Cerebellum (tissue), 4 donors: ENCODE measurements at places on chromosomes 1 and 21. TPM values are rescaled to one million over a fixed set of nuclear protein-coding genes. Genes with fewer than 3 reads are reported as not detected.

GRCh38 chr1:201295346-201295745 is 12.0 kb downstream of the PKP1 start:
- DNase-seq: no peak

- DNase-seq: no peak
Measured at GRCh38 chr1:185297982-185298381, 19.1 kb downstream of the IVNS1ABP start.

RAP1GAP gene
- 13.5 TPM for total RNA-seq

SLC30A10 gene
- total RNA-seq: 15.4 TPM

TMEM82 gene
- not detected for total RNA-seq

TNFRSF18 gene
- total RNA-seq: not detected

- no peak for DNase-seq
Measured at GRCh38 chr1:183654706-183655105, 1.6 kb upstream of the APOBEC4 start.

DNA sequence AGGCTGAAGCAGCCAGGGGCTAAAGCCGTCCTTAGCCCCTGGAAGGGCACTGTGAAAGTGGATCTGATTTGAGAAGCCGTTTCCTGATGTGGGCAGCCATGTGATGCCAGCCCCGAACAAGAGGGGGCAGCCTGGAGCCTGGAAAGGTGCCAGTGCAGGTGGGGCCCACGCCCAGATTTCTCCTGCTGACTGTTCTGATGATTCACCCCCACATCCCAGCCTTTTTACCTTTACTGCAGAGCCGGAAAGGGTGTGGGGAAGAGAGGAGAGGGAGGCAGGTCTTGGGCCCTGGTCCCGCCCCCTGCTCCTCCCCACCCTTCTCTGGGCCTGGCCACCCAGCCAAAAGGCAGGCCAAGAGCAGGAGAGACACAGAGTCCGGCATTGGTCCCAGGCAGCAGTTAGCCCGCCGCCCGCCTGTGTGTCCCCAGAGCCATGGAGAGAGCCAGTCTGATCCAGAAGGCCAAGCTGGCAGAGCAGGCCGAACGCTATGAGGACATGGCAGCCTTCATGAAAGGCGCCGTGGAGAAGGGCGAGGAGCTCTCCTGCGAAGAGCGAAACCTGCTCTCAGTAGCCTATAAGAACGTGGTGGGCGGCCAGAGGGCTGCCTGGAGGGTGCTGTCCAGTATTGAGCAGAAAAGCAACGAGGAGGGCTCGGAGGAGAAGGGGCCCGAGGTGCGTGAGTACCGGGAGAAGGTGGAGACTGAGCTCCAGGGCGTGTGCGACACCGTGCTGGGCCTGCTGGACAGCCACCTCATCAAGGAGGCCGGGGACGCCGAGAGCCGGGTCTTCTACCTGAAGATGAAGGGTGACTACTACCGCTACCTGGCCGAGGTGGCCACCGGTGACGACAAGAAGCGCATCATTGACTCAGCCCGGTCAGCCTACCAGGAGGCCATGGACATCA is at the start of gene SFN:
Gene SFN, plus strand, starts transcription at position 369 of the 904 bp plus-strand sequence. Its CDS starts 64 bp downstream, at position 433.
- no peak for DNase-seq

L1TD1 gene
- total RNA-seq: not detected

DNA sequence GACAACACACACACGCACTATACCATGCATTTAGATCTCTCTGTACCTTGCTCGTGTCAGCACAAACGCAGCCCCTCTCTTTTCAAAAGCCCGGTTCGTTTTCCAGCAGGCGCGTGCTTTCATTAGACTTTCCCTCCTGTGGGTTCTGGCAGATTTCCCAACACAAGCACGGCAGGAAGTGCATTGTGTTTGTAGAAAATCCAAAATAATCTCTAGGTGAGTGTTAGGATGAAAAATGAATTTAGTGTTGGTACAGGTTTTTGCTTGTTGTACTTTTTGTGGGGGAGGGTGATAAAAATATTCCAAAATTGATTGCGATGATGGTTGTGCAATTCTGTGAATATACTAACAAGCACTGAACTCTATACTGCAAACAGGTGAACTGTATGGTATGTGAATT is 54.1 kb upstream of the POFUT2 start:
- peak; percentile 63 for DNase-seq

DNA sequence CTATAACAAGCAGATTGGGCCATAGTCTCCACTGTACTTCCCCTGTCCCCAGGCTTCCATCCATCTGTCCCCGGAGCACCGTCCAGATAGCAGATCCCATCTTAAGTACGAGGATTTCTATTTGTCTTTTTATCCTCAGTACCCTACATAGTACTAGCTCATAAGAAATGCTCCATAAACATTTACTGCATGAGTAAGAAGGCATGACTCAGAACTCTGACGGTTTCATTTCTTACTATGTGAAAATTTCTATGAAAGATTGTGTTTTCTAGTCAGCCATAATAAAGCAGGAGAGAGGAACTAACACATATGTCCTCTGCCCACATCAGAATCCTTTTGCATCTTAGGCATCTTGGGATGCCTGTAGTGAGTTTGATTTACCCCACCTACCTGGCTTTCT is 49.5 kb downstream of the CHD1L start:
- DNase-seq: no peak

DNA sequence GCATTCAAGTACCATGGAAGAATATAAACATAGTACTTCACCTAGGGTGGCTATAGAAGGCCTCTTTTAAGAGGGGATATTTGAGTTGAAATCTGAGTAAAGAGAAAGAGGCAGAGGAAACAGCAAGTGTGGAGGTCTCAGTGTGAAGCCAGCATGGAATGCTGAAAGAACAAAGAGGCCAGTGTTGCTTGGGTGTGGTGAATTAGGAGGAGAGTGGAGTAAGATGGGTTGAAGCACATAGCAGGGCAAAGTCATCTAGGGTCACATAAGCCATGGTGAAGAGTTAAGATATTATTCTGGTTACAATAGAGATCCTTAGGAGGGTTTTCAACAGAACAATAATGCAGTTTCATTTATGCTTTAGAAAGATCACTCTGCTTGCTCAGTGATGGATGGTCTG is 37.5 kb downstream of the C1orf141 start:
- no peak for DNase-seq

- no peak for DNase-seq
Measured at GRCh38 chr1:231724876-231725647, 98.5 kb downstream of the DISC1 start.

KRTAP19-1 gene
- total RNA-seq: not detected

DNA sequence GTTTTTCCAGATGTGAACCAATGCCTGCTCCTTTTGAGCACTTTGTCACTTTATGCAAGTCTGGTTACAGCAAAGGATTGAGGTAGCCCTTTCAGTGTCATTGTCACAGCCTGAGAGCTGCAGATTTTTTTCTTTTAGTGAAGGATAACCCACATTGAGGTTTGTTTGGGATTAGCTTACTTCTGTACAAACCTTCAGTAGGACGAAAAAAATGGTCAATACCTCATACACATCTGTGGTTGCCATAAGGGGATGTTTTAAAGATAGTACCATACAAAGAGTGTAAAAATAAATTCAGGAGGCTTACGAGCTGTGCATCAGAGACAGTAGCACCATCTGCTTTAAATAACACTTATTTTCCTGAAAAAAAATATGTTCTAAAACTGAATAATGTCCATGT is 566.0 kb downstream of the AJAP1 start:
- no peak for DNase-seq

DNA sequence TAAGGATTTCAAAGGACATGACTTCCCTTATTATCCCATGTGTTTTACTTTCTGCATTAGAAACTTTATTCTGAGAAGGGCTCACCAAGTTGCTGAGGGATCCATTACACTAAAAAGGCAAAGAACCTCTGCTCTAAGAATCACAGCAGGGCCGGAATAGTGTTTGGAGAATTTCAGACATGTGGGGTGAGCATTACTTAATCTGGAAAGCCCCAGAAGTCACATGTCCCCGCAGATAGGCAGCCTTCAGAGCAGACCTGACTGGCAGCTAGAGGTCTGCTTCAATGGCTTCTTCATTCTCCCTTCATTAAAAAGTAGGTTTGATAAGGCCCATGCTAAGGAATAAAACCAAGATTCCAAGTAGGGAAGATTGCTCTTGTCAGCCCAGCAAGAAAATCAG is 52.6 kb upstream of the RBM15 start:
- no peak for DNase-seq

FCGR1A gene
- total RNA-seq: 8.0 TPM

CA14 gene
- 7.3 TPM for total RNA-seq

CNKSR1 gene
- total RNA-seq: 4.1 TPM

IGSF9 gene
- total RNA-seq: 4.7 TPM

NES gene
- total RNA-seq: 45.5 TPM

DNA sequence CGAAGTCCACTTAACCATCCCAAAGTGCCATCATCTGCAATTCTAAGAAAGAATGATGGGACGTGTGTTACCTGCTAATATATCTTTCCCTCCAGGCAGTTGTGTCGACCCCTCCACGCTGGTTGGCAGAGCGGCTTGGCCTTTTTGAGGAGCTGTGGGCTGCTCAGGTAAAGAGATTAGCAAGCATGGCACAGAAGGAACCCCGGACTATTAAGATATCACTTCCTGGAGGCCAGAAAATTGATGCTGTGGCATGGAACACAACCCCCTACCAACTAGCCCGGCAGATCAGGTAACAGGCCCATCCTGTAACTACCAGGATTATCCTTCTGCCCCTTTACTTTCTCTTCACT is 520 bp downstream of the TARS2 start:
- DNase-seq: no peak

DNA sequence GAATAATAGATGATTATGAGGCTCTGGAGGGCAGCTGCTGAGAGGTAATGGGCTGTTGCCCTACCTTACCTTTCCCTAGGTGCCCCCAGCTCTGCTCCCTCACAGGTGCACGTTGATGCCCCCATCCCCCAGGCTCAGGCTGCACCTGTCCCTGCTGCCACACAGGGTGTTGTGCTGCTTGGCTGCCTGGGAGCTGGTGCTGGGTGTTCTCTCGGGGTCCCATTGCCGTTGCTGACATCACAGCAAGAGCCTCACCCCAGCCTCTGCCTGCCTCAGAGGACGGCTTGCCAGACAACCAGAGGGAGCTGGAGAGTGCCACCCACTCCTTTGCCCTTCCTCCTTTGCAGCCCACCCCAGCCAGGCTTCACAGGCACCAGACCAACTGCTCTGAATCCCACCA is 31.4 kb upstream of the DMBX1 start:
- no peak for DNase-seq

TTC22 gene
- 0.18 TPM for total RNA-seq

GRCh38 chr1:22838965-22839364 is 128.3 kb downstream of the EPHB2 start:
- no peak for DNase-seq

GRCh38 chr1:7621334-7622219 is 149.5 kb upstream of the VAMP3 start:
- no peak for DNase-seq

TRABD2B gene
- 0.36 TPM for total RNA-seq

GRCh38 chr1:32811265-32811664 is 5.9 kb downstream of the YARS1 start:
- no peak for DNase-seq

- DNase-seq: no peak
Measured at GRCh38 chr1:199815947-199816346, 211.6 kb upstream of the NR5A2 start.

ACTA1 gene
- 2.1 TPM for total RNA-seq

DNA sequence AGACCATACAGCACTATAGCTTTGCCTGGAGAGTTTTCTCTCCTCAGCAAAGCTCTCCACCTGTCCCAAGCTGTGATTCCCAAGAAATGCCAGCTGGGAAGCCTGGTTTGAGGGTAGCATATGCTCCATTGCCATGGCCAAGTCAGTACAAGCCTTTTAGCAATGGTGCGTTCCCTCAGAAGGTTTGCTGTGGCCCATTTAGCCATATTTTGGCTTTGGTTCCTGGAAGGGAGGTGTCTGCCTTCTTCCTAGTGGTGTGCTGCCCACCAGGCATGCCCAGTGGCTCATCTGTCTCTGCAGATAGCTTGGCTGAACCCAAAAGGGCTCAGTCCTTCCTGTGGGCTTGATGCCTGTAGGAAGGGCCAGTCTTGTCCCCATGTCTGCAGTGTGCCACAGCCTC is 32.4 kb downstream of the GALNT2 start:
- DNase-seq: peak; percentile 73

DNA sequence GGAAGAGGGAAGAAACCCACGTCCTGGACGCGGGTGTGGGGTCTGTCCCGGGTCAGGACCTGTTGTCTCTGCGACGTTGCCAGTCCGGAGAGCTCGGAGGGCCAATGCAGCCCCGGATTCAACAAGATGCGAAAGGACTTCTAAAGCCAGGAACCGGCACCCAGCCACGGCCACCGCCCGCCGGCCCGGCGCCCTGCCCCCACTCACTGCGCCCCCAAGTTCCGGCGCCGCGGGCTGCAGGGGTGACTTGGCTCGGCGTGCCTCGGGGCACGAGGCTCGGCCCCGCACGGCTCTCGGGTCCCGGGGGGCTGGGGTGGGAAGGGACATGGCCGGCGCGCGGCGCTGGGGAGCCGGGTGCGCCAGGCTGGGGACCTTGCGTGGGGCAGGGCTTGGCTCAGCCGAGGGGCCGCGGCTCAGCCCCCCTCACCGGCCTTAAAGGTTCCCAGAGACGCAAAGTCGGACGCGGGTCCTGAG is 51.8 kb upstream of the H6PD start:
- no peak for DNase-seq

- peak; percentile 10 for DNase-seq
Measured at GRCh38 chr1:182707122-182707521, 22.7 kb upstream of the RGS8 start.

GRCh38 chr1:47996060-47996405 is 1.2 kb downstream of the TRABD2B start:
- DNase-seq: no peak

GRCh38 chr21:38766987-38767722 is 38.6 kb upstream of the ETS2 start:
- no peak for DNase-seq

DNA sequence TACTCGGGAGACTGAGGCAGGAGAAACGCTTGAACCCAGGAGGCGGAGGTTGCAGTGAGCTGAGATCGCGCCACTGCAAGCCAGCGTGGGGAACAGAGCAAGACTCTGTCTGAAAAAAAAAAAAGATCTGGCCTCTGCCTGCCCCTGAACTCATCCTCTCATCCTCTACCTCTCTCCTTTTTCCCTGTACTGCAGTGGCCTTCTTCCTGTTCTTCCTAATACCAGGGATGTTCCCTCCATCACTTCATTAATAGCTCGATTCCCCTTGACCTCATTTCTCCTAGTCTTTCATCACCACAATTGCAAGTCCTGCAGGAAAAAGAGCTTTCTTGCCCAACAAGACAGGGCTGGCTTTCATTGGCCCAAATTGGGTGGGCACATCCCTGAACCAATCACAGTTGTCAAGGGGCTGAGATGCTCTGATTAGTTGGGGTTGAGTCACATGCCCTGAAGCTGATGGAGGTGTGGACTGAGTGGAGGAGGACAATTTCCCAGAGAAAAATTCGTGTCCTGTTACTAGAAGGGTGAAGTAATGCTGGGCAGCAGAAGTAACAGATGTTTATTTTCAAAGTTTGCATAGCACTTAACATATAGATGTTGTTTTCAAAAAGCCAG is 86.8 kb upstream of the PUM1 start:
- no peak for DNase-seq

OR2L5 gene
- 2.7 TPM for total RNA-seq
